ENCODE measurements at places on chromosomes 3 and 15.

DNA sequence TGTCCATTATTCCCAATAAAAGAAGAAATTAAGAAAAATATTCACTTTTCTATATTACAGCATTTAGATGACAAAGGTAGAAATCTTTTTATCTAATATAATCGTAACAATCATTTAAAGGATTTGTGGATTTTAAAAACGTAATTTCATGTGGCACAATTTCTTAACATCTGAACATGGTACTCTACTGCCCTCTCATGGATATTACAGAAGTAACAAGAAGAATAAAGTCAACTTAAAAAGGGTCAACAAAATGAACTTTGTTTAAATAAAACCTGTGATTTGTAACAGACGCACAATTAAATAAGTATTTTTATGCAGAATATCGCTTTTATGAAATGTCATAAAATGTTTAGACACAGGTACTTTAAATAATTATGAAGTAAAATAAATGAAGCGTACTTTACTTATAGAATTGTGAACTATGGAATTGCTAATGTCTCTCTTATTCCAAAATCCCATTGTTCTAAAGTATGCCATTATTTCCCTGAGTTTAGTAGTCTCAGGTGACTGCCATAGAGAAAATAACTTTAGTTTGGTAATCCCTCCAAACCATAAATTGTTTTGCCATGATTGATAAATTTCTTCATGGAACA, 366.8 kb upstream of the ZNF385D start:
- DNase-seq: no peak

GRCh38 chr3:148335612-148336011, 362.1 kb upstream of the AGTR1 start:
- no peak for DNase-seq

- no peak for DNase-seq
Observed at GRCh38 chr3:189911001-189911400, 209.7 kb downstream of the P3H2 start.

DNA sequence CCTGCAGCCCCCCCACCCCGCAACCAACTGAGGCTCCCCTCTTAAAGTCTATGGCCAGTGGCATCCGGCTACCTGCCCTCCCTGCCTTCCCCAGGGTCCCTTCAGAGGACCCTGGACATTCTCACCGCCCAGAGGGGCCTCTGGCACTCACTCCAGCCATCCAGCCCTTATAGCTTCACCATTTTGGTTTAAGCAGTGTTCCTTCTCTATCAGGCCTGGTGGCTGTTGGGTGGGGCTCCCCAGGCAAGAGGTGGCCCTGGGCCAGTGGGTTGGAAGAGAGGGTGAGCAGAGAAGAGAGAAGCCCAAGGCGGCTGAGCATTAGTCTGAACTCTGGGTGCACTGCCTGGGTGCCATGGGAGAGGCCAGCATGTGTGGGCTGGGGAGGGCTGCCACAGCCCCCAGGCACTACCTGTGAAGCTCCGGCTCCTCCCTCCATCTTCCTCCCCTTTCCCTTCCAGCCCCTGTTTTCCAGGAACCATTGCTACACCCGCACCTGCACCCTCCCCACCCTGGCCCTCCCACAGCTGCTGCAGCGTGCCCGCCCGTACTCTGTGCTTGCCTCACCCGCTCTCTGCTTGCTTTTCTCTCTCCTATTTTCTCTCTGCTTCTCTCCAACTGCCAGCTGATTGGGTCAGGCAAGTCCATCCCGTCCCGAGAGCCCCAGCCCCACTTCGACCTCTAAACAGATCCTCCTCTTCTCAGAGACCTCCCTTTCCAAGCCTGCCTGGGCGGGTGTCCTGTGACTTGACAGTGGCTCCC, 168.2 kb downstream of the TBC1D2B start:
- DNase-seq: no peak
